ENCODE measurements at places on chromosomes 13 and 19.

GRCh38 chr19:35224681-35225571 is 3.6 kb downstream of the FAM187B start:
- peak; percentile 68 for DNase-seq

GRCh38 chr19:30785458-30786137 is 413.4 kb downstream of the ZNF536 start:
- DNase-seq = no peak

- no peak for DNase-seq
These were observed 540.4 kb downstream of the IRS2 start for GRCh38 chr13:109246001-109246400.

DNA sequence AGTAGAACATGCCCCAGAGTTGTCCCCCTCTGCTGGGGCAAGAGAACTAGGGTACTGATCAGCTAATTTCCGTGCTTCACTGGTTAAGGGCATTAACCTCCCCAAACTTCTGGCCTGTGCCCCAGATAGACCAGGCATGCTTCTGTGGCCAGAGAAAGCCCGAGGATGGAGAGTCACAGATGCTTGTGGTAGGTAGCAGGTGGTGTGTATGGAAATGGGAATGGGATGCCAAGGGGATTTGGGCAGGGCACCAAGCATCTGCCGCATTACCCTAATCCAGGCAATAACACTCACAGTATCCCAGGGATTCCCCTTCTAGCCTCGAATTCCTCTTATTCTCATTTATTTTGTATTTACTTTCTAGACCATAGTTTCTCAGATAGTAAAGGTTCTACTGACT is 124.8 kb upstream of the KLF12 start:
- no peak for DNase-seq

- DNase-seq = no peak
These were observed 1437.4 kb upstream of the SPRY2 start for GRCh38 chr13:81778350-81778749.

DNA sequence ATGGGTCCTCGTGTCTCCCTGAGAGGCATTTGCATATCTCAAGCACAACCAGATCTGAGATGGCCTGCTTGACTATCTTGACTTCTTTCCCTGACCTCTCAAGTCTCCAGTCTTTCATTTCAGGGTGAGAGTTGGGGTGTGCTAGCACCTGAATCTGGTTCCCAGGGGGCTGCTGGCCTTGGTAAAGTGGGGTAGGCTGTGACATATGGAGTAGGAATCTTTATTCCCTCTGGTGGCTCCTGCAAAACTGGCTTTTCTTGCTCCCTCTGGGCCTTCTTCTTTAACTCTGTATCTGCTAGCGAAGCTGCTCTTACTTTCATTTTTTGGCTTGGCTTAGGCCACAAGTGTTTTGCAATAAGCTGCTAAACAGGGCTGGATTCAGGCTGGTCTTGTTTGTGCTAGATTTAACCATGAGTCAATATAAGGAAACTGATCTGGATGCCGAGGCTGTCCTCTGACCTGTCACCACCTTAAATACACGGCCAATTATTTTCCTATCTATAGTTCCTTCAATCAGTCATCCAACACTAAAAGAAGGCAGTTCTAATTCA is 42.3 kb downstream of the ZNF493 start:
- DNase-seq = no peak

DNA sequence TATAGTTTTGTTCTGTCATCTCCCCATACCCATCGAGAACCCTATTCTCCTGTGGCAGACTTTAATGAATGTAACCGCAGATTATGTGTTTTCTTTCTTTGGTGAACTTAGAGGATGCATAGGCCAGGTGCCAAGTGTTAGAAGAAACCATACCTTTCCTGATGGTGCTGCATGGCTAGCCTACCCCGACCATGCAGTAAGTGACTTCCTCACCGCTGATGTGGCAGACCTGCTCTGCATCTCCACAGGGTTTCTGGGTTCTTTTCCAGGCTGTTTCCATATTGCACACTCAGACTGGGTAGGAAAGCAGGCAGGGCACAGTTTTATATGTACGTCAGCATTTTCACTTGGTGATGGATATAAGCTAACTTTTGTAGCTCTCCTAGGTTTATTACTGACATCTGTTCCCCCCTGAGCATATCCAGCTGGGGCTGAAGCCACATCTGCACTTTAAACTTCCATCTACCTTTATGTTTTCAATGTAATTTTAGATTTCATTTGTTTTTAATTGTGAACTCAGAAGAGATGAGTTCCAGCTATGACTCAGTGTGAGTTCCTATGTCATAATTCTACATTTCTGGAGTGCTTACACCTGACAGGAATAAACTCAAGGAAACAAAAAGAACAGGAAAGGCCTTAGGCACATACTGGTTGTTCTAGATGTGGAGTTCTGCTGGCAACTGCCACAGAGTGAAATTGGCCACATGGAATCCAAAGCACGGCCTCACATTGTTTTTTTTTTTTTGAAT is 42.3 kb downstream of the LRCH1 start:
- peak; percentile 80 for DNase-seq

DNA sequence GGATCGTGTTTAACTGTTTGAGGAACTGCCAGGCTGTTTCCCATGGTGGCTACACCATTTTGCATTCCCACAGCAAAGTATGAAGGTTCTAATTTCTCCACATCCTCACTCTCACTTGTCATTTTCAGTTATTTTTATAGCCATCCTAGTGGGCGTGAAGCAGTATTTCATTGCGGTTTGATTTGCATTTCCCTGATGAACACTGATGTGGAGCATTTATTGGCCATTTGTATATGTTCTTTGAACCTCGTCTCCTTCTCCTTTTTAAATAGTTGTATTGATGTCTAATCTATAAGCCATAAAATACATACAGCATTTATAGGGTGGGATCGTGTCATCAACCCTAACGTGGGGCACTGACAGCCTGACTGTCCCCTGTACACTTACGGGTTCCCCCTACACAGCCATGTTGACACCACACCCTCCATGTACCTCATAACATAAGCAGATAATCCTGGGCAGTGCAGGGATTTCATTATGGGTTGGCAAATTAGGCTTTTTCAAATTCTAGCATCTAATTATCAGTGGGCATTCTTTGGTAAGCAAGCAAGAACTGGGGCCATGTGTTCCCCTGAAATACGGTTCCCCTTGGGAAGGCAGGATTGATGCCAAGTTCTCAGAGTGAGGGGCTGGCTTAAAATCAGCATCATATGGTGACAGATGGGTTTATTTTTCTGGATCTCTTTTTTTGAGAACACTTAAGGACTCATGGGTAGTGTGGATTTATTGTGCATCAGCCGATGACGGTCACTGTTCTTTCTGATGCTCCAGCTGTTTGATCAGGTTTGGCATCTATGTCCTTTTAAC is 11.6 kb upstream of the ZBTB45 start:
- DNase-seq = peak; percentile 31

DNA sequence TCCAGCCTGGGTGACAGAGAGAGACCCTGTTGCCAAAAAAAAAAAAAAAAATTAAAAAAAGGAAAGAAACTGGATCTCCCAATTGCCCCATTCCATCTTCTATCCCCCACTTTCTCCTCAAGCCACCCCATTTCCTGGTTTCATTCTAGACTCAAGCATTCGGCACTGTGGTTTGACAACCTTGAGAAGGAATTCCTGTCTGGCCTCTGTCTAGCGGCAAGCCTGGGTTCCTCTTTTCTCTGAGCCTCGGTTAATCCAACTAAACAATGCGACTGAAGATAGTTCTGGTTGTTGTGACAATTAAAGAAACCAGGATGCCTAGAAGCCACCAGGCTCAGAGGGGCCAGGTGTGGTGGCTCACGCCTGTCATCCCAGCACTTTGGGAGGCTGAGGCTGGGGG is 3.3 kb upstream of the C3 start:
- DNase-seq = peak; percentile 54

GRCh38 chr13:47146991-47147811 is 250.3 kb upstream of the HTR2A start:
- no peak for DNase-seq

GRCh38 chr13:52779103-52779502 is 39.5 kb upstream of the CNMD start:
- DNase-seq = no peak

DNA sequence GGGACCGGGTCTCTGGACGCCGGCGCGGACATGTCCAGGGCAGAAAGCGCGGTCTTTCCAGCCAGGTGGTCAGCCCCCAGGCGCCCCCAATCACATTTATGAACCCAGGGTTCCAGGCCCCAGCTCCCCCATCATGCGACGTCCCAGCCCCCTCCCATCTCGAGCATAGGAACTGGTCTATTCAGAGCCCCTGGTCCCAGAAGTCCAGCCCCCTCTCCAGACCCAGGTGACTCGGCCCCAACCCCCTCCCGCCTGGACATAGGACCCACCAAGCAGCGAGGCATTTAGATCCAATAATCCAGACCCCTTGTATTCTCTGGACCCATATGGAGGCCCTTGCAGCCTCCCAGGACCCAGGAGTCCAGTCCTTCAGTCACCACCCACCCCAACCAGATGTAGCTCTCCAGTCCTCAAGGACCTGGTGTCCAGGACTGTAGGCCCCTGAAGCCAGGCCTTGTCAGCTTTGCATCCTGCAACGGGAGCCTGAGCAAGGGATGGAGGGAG is 501 bp downstream of the APLP1 start:
- DNase-seq = peak; percentile 58

GRCh38 chr13:87274209-87274819 is 396.9 kb upstream of the SLITRK5 start:
- no peak for DNase-seq

DNA sequence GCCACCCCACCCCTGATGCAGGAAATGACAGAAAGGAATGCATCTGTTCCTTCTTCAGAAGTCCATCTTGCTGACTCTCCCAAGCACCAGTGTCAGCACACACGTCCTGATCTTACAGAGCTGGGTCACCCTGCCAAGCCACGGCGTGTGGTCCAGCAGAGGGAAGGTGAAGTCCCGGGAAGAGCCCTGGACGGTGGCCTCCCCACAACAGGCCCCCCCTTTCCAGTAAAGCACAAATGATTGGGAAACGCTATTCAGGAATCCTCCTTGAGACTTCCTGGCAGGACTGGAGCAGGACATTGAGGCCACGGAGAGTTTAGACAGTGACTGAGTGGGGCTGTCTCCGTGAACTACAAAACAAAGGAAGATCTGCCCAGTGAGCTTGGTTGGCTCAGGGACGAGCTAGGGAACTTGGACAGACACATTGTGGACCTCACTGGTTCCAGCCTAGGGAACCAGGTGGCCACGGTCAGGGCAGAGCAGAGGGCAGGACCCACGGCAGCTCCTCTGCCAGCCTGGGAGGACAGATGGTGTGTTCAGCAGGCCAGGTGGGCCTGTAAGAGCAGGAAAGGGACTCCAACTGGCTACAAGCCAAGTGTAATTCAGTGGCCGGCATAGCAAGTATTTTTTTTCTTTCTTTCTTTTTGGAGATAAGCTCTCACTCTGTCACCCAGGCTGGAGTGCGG is 41.7 kb downstream of the ELL start:
- DNase-seq = no peak

DNA sequence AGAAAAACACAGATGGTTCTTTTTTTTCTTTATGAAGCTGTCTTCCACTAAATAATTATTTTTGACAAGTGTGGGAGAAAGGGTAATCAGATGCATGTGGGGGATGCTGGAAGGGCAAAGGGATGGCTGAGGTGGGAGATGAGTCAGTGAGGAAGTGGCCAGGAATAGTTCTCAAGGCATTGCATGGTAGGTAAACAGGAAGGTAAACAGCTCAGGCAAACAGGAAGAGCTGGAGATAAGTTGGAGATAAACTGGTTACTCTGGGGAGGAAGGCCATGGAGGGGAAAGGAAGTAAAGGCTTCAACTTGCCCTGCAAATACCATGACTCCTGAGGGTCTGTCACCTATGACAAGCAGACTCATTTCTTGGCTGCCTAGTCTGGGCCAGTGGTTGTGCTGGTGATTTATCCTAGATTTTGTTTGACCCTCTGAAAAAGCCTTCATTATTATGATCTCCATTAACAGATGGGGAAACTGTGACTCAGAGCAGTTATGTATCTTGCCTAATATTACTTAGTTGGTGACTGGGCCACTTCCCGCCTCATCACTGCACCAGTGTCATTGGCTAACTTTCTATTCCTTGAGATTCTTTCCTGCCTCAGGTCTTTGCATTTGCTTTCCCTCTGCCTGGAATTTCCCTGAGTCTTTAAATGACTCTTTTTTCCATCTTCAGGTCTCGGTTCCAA is 17.1 kb downstream of the ACTL9 start:
- DNase-seq = no peak

GRCh38 chr19:39132344-39132969 is 6.9 kb downstream of the PAK4 start:
- no peak for DNase-seq

DNA sequence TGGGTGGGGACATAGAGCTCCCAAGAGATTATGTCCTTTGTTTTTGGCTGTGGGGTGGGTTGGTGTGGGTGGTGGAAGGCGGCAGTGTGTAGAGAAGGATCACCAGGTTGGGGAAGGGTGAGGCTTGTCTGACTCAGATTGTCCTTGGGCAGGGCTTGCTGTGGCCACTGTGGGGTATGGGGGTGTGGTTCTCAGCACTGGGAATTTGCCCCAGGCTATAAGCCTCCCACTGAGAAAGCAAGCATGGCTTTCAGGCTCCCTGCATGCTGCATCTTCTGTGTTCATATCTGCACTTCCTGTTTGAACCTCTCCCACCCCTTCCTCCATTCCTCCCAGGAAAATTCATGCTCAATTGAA is 34.9 kb downstream of the DNAJC15 start:
- no peak for DNase-seq
